ENCODE measurements at places on chromosomes 6 and 20.

DNA sequence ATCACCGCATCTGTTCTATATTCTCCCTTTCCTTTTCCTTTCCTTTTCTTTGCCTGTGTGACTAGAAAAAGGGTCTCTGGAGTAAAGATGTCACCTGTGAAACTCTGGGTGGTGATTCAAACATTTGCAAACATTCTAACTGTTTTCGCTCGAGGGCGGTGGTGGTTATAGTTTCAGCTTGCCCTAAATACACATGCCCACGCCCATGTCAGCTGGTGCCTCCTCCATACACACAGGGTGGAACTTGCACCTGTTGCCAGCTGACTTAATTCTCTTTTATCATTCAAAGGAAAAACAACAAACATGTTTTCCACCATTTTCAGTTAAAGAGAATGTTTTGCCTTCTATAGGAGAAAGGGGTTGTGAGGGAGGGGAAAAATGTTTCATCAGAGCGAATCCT is 381.9 kb upstream of the ARID1B start:
- no peak for DNase-seq

- DNase-seq: no peak
Observed at GRCh38 chr20:37920679-37921322, 17.9 kb downstream of the VSTM2L start.

DNA sequence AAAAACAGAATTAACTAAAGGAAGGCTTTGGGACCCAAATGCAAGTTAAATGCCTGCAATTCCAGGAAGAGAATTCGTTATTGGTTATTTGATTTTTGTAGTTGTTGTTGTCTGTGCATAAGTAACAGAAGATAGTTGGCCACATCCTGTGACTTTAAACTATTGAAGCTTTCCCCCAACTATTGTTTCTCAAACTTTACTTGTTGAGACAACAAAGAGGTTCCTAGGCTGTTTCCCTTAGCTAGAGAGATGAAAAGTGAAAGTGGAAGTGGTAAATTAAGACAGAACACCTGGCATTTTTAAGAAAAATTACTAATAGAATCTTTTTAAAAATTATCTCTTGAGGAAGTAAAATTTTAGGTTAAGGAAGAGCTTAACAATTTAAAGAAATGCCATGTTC is 525.2 kb downstream of the PKHD1 start:
- DNase-seq: no peak

DNA sequence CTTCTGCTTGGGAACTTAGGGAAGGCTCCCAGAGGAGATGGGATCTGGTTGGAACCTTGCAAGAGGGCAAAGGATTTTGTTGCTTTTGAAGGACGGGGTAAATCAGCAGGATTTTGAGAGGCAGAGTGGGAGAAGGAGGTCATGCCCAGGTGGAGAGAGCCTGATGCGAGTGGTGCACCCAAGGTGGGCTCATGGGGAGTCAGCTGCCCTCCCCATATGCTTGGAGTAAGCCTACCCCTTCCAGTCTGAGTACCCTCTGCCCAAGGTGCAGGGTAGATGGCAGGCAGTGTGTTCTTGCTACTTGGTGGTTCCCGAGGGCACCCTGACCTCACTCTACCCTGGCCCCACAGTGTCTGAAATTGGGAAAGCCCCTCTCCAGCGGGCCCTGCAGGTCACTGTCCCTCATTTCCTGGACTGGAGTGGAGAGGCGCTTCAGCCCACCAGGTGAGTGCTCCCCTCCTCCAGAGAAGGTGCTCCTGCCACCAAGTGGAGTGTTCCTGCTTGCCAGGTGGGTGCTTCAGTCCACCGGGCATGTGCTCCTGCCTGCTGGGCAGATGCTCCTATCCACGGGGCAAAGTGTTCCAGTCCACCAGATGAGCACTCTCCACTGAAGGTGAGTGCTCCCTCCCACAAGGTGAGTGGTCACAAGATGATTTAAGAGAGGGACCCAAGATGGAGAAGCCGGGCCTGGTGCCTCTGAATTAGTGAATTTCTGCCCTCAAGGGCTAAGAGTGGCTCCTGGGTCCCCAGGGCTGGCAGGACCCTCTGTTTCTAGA is 3.4 kb downstream of the BPIFB2 start:
- DNase-seq: no peak

DNA sequence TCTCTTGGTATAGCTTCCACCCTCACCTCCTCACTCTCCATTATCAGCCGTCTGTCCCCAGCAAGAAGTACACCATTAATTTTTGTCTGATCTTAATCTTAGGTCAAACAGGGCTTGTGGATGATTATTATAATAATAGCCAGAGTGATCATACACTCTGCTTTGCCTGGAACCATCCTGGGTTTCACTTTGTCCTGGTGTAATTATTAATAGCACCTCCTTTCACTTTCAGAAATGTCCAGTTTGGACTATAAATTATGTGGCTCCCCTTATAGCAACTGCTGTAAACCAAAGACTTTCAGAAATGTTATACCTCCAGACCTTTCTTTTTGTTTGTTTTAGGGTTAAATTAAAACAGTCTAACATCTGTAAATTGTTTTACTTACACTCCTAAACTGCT is 951 bp upstream of the TRIM31 start:
- no peak for DNase-seq

DNA sequence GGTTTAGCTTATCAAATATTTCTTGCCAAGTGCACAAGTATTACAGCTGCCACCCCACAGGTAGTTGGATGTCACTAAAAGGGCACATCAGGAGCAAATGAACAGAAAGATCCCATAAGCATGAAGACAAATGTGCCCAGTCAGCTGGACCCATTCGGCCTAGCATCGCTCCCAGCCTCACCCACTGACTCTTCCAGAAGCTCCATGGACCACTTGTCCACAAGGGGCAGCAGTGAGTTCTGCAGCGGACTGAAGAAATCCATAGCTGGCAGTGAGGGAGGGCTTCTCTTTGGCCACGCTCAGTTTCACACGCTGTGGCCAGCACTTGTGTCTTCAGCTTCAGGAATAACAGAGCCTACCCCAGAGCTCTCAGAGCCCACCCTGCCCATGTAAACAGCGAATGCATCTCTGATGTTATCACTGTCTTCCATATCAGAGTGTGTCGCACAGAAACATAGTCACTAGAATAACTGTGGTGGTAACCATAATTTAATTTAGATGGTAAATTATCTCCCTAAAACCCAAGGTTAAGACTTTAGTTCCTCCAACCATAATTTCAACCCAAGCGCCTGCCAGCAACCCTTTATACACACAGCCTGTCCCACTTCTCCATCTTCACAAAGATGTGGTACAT is 15.8 kb downstream of the CGA start:
- no peak for DNase-seq

DNA sequence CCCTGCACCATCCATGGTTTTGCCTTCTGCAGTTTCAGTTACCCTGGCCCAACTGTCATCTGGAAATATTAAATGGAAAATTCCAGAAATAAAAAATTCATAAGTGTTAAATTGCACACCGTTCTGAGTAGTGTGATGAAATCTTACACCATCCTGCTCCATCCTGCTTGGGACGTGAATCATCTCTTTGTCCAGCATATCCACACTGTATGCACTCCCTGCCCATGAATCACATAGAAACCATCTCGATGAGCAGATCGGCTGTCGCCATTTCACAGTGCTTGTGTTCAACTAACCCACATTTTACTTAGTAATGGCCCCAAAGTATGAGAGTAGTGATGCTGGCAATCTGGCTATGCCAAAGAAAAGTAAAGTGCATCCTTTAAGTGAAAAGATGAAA is 105.9 kb upstream of the ID4 start:
- DNase-seq: no peak

DNA sequence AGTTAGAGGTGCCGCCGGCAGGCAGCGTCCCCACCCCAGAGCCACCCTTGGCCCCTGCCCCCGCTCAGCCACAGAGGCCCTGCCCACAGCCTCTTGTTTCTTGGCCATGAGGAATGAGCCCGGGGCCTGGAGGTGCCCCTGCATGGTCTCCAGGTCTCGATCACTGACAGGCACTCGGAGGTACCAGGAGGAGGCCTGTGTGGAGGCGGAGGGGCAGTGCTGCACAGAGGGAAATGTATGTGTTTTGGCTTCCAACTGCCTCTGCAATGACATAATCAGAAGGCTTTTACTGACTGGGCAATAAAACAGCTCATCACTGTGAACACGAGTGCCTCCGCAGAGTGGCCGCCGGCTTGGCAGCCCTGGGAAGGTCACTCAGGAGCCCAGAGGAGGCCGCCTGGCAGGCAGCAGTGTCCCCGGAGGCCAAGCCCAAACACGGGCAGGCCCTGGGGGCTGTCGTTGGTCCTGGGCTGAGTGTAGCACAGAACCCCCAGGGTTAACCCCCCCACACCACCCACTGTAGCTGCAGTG is 61.1 kb upstream of the GATA5 start:
- DNase-seq: no peak

DNA sequence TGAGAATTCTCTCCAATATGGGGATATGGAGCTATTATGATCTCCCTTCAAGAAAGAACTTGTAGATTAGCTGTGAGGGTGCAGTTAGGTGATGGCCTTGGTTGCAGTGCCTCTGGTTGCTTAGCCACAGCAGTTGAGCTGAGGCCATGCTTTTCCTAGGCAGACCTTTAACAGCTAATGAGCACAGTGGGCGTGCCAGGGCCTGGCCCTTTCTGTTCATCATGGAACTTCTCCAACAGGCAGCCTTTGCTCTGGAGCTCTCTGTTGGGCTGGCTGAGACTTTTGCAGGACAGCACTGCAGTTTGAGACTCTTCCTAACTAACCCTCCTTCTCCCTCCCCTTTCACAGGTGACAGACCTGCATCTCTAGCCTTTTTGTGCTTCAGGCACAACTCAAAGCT is 39.7 kb upstream of the TMEM170B start:
- DNase-seq: no peak

DNA sequence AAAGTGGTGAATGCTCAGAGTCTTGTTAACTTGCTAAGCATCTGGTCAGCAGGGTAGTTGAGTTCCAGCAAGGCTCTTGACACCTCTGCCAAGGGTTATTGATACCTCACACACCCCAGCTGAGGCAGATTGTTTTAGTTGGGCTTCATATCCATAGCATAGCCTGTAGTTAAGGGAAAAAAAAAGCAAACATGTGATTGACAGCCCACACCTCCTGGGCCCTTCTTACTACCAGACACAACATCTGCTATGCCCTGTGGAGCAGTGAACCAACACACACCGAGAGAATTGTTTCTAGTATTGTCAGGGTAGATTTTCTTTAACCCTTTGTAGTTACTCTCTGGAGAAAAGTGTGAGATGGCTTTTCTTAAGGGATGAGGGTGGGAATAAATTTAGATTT is 697.0 kb upstream of the POU3F2 start:
- DNase-seq: no peak

All from ascending aorta (tissue), 2 donors.